Fibroblast of skin of right biceps (primary cell): ENCODE measurements at places on chromosomes 1 and 21.

DNA sequence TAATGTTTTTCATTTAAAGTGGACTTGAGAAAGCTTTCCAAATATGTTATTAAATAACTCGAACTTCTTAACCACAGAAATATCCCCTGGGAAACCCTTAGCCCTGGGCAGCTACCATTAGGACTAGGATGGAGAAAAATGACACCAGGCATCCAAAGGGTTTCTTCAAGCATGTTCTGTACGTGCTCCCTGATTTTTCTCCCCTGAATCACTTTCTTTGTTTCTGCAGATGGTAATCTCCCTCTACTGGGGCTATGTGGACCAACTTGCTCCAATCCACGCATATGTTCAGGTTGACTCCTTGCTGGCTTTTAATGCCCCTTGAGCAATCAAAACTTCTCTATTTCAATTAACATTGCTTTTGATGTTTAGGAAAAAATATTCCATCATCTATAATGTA is 312.7 kb upstream of the C1orf87 start:
- peak; percentile 15 for DNase-seq

- no peak for DNase-seq
These were observed 60.9 kb upstream of the ZNF648 start for GRCh38 chr1:182122256-182122912.

DNA sequence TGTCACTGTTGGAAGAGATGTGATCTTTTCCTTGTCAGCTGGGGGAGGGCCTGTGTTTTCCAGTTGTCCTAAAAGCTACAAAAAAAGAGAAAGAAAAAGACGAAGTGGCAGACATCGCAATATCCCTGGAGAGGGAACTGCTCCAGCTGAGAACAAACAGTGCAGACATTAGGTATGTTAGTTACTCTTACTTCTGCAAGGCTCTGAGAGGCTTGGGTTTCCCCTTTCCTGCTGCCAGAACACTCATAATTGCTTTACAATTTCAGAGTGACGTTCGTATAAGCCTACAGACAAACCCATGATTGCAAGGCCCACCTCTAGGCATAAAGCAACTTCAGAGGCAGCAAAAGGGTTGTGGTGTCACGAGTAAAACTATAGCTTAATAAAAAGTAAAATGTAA is 31.1 kb downstream of the CD160 start:
- peak; percentile 7 for DNase-seq

GRCh38 chr1:227317523-227318015 is 723 bp downstream of the CDC42BPA start:
- peak; percentile 80 for DNase-seq

GRCh38 chr1:30804352-30804751 is 46.8 kb upstream of the LAPTM5 start:
- no peak for DNase-seq

DNA sequence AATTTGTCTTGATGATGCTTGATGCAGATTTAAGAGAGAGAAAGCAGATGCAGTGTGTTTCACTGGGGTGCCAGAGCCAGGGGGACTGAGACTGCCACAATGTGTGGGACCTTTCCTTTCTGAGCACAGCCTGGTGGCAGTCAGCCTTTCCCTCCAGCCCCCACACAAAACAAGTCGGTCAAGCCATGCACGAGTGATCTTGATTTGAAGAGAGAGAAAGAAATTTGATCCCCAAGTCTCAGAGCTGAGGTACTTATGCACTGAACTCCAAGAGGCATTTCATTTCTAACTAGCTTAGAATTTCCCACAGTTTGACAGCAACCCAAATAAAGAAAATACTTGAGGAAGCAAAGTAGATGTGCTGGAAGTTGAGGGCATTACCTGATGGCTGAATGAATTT is 193.8 kb downstream of the ST6GALNAC3 start:
- DNase-seq = peak; percentile 13

GRCh38 chr1:177355575-177355974 is 184.8 kb downstream of the BRINP2 start:
- peak; percentile 29 for DNase-seq

DNA sequence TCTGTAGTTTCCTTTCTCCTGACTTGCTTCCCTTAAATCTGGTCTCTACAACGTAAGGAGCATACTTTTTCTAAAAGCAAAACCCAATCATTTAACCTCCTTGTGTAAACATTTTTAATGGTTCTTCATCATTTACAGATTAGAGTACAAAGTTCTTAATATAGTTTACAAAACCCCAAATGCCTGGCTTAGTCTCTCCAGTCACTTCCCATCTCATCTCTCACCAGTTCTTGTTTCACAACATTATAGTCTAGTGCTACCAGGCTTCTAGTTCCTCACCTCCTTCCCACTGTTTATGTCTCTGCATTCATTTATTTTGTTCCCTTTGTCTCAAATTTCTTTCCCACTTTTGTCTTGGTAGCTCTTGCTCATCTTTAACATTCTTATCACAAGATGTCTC is 168.4 kb downstream of the FASLG start:
- no peak for DNase-seq
